ENCODE measurements at places on chromosomes 4 and X.
A peak's percentile ranks its signal among the peaks of the same experiment; 100 is the strongest.

DNA sequence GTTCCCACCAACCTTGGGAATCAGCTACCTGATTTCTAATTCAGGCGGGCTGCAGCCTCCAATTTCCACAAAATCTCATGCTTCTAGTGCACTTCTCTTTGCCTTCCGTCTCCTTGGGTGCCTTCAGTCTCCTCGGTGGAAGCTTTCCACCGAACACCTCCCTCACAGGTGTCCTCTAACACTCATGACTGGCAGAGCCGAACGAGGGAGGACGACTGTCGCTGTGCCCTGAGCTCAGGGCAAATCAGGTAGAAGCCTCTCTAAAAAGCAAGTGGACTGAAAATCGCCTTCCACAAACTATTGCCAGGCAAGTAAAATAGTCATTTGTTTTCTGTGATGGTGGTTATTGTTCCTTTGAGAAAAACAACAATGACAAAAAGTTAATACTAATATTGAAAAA lies 176.1 kb upstream of the PPARGC1A start:
- DNase-seq, result no peak

GRCh38 chr4:5933116-5933515 lies 40.2 kb upstream of the CRMP1 start:
- no peak for DNase-seq

- DNase-seq, result no peak
Observed at GRCh38 chr4:82951196-82951595, 50.7 kb downstream of the THAP9 start.

- no peak for DNase-seq
Observed at GRCh38 chr4:11439836-11440235, 11.1 kb upstream of the HS3ST1 start.

DNA sequence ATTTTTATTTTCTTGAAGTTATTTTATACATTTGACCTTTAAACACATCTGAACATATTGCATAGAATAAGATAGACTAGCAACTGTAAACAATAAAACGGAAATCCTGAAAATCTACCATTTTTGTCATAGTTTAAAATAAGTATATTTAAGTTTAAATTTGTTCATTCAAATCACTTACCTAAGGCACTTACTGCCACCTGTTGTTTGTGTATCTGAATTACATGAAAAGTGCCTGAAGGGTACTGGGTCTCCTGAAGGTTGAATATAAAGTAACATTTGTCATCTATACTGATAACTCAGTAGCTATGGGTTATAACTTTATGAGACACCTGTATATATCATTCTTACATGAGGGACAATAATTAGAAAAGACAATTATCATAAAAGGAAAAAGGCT lies 38.6 kb downstream of the TRPC5 start:
- DNase-seq, result no peak

GRCh38 chr4:8547108-8547911 lies 32.9 kb upstream of the GPR78 start:
- DNase-seq, result no peak

DNA sequence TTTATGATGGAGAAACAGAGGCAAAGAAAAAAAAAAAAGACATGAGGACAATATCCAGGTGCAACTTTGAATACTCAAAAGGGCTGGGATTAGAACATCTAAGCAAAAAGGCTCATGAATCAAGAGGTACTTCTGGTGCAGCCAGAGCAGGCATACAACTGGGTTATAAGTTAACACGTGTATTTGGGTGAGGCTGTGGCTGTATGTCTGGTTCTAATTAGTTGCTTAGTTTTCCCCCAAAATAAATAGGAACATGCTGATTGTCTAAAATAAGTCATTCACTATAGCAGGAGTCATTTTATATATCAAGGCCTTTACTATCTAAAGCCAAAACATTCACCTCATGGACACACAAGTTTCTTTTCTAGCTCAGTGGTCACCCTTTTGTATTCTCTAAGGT lies 20.2 kb downstream of the NHS start:
- no peak for DNase-seq

- no peak for DNase-seq
Observed at GRCh38 chrX:21989384-21989783, 42.7 kb upstream of the PHEX start.

- DNase-seq, result no peak
Observed at GRCh38 chr4:167265231-167265630, 30.9 kb upstream of the SPOCK3 start.

GRCh38 chr4:26782830-26783202 lies 77.8 kb upstream of the STIM2 start:
- no peak for DNase-seq

GRCh38 chr4:18954538-18954937 lies 933.0 kb upstream of the LCORL start:
- DNase-seq, result no peak

DNA sequence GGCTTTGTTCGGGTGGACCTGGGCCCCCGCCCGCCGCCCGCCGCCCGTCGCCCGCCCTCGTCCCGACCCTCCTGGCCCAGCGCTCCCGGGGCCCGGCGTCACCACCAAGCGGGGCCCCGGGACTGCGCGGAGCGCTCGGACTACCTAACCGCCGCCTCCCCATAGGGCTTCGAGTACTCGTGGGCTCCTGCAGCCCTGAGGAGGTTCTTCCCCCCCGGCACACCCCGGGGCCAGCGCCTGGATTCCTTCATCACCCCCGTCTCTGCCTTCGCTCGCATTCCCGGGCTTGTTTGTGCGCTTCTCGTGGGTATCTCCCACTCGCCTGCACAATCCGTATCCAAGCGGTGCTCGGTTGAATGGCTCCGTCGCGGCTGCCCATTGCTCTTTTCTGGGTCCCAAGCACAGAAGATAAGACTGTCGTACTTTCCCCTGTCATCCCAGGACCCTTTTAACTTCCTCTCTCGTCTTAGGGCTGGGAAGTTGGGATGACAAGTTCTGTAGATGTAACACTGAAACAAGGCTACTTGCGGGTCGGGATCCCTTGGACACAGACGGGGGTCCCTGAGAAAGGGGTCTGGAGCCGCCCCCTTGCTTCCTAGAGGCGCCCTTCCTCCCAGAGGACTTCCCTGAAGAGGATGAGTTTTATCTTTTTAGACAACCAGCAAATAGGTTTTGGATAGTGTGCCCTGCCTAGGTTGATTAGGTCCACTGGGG lies 565 bp downstream of the MOB1B start:
- peak; percentile 16 for DNase-seq

DNA sequence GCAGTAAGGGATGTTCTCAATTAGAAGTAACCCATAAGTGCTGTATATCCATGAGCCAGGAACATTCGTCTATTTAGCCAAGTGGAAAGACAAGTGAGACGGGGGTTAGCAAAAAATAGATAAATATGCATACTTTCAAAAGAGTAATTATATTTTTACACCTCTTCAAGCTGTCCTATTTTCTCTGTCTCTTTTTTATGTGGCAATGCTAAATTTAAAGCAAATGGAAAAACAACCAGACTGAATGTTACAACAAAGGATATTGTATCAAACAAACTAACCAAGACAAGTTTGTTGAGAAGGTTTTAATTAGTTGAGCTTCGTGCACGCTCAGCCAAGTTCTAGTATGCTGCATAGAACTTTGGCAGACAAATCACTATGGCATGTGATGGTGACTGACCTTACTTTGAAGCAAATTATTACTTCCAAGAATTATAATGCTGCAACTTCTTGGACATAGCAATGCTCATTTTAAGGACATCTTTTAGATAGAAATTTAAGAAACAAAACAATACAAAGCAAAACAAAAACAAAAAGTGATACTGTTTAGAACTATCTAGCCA lies 61.4 kb upstream of the TMEM150C start:
- no peak for DNase-seq

GRCh38 chr4:76504613-76505465 lies 69.8 kb downstream of the SHROOM3 start:
- DNase-seq, result no peak

DNA sequence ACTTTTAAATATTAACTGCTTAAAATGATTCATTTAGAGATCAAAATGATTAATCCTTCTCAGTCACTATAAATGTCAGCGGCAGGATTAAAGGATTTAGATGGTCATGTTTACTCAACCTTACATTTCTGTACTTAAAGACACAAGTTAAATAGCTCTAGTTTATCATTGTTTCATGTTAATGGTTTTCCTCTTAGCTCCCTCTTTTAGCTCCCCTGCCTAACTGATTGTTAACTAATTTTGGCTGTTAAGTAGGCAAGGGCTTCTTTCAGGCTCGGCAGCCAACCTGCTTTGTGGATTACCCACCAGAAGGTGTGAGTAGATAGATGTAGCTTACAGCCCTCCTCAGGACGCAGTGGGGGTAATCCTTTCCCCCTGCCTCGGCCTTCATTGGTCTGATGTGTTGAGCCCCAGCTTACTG lies 96.0 kb downstream of the TENM3 start:
- no peak for DNase-seq

DNA sequence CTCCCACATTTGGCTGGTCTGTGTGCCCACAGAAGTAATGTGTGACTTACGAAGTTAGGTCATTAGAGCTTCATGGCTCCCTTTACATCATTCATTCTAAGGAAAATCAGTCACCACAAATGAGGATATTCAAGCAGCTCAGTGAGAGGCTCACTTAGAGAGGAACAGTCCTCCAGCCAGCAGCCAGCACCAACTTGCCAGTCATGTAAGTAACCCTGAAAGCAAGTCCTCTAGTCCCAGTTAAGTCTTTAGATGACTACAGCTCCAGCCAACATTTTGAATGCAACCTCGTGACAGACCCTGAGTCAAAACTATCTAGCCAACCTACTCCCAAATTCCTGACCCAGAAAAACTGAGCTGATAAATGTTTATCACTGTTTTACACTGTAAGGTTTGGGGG lies 71.3 kb downstream of the LRBA start:
- no peak for DNase-seq

DNA sequence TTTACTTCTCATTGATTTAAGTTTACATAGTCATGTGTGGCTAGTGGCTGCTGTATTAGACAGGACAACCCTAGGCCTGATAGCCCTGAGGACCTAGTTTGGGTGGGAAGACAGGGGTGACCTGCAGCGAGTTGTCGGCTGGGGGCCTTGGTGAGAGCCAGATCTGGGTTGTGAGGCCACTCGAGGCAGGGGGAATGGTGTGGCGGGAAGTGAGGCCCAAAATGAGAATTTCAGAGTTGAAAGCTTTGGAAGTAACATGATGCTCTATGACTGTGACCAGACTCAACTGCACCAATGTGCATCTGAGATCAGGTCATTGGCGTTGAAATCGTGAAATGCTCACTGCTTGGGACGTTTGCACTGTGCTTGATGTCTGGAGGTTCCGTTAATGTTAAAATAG lies 72.9 kb downstream of the TBL1X start:
- DNase-seq, result no peak

GRCh38 chr4:183348136-183348535 lies 25.9 kb upstream of the CLDN24 start:
- DNase-seq, result no peak

- no peak for DNase-seq
Observed at GRCh38 chr4:6697131-6697530, 3.5 kb downstream of the S100P start.

GRCh38 chr4:147707892-147708672 lies 23.8 kb upstream of the ARHGAP10 start:
- peak; percentile 13 for DNase-seq

GRCh38 chr4:5045097-5045496 lies 6.2 kb upstream of the STK32B start:
- no peak for DNase-seq

GRCh38 chrX:16869393-16870094 lies 618 bp downstream of the RBBP7 start:
- DNase-seq, result peak; percentile 55

DNA sequence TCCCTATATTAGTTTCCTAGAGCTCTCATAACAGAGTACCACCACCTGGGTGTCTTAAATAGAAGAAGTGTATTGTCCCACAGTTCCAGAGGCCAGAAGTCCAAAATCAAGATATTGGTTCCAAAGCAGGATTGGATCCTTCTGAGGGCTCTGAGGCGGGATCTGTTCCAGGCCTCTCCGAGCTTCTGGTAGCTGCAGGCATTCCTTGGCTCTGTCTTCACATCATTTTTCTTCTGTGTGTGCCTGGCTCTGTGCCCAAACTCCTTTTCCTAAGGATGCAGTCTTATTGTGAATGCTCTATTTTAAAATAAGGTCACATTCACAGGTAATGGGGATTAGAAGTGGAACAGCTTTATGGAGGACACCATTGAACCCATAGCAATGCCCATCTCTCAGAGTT lies 253.7 kb upstream of the TAPT1 start:
- DNase-seq, result no peak

DNA sequence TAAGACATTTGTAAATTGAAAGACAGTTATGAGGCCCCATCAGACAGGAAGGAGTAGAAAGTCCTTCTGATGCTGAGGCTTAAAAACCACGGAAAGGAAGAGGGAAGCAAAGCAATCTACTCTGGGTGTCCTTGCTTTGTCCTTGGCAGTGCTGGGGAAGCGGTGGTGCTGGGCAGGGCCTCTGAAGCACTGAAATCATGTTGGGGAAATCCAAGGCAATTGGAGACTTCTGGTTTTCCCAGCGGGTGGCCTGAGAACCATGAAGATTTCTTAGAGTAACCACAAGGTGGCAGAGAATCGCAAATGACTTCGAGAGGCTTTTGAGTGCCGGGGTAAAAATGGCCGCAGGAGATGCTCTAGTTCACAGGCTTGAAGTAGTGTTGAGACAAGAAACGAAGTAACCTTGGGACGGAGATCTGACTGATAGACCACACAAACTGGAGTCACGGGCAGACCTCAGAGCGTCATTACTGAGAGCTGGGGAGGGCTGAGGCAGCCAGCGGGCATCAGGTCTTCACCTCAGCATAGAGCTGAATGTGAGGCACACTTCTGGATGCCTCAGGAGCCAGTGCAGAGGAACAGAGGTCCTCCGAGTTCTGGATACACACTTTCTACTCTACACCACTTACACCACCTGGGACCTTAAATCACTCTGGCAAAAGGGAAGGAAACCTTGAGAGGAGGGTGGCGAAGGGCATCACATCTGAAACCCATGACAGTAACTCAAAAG lies 130.7 kb upstream of the GPRIN3 start:
- DNase-seq, result peak; percentile 1

DNA sequence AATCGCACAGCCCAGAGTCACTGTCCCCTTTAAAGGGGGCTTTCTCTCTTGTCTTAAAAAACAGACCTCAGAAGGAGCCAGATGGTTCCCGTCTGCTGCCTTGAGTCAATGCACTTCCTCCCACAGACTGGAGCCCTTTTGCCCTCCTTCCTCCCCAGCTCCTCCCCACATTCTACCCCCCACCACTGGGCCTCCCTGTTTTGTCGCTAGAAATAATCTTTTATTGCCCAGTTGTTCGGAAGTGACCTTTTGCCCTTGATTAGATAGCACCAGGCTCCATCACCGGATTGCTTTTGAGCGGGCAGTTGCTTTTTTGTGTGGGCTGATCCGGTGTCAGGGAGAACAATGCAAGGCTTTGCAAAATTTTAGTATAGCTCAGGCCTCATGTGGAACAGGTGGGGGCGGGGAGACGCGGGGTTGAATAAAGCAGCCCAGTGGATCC lies 47.7 kb downstream of the SPRY1 start:
- no peak for DNase-seq
